Smooth muscle cell of the pulmonary artery (primary cell): ENCODE measurements at places on chromosomes 12 and 14. TPM values are rescaled to one million over a fixed set of nuclear protein-coding genes. Genes with fewer than 3 reads are reported as not detected.

SMIM41 gene
- total RNA-seq, result 0.07 and 0.10 TPM in 2 replicates

TXNDC16 gene
- total RNA-seq, result 3.9 and 4.9 TPM in 2 replicates

TBX5 gene
- total RNA-seq, result 1.9 and 2.0 TPM in 2 replicates

AGAP2 gene
- total RNA-seq, result 0.17 and 0.20 TPM in 2 replicates

RPL10L gene
- total RNA-seq, result not detected in 2 replicates

GLI1 gene
- total RNA-seq, result 0.26 and 0.76 TPM in 2 replicates

RNASE3 gene
- total RNA-seq, result not detected in 2 replicates

PRIMA1 gene
- not detected in 2 replicates for total RNA-seq

CIROP gene
- total RNA-seq, result 0.13 TPM in 1 of 2 replicates, not detected in the other

CYP27B1 gene
- total RNA-seq, result 0.20 and 0.79 TPM in 2 replicates

LRIG3 gene
- 24.5 and 29.3 TPM in 2 replicates for total RNA-seq

GPR84 gene
- 0.07 and 0.13 TPM in 2 replicates for total RNA-seq

LHX5 gene
- not detected in 2 replicates for total RNA-seq

KRT75 gene
- not detected in 2 replicates for total RNA-seq

LALBA gene
- total RNA-seq, result not detected in 2 replicates

RNASE7 gene
- not detected in 2 replicates for total RNA-seq

TNS2 gene
- total RNA-seq, result 38.4 and 61.1 TPM in 2 replicates
